ENCODE measurements at places on chromosomes 2 and 18.

GRCh38 chr18:30945761-30946160, 96.8 kb downstream of the DSC3 start:
- DNase-seq, result no peak

DNA sequence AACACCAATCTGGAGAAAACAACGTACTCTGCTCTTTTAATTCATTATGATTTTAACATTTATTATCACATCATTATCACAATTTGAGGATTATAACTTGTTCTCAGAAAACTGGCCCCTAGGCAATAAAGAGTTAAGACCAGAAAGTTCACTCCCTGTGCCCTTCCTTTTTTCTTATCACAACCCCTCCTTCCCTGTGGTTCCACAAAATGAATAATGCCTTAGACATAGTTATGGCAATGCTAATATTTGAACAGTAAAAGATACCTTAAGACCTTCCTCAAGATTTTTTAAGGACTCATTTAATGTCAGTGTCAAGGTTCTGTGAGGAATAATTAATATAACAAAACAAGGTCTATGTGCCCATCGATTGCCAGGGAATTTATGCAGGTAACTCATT, 596.2 kb downstream of the ARHGAP15 start:
- DNase-seq, result no peak

DNA sequence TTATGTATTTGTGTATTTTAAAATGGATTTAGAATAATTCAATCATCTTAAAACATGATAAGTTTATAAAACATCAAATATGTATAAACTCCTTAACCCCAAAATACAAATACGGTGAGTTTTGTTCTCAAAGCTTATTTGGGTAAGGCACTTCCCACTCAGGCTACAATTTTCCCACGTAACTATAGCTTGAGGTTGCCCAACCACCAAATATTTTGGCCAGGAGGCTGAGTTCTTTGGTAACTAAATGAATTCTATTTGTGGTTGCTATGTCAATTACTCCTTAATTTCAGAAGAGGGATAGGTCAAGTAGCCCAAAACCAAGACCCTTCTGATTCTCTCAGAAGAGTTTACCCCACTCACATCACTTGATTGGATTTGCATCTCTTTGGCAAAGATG, 70.4 kb downstream of the MYL12B start:
- no peak for DNase-seq

GRCh38 chr2:107824451-107825205, 2.1 kb upstream of the RGPD4 start:
- no peak for DNase-seq

DNA sequence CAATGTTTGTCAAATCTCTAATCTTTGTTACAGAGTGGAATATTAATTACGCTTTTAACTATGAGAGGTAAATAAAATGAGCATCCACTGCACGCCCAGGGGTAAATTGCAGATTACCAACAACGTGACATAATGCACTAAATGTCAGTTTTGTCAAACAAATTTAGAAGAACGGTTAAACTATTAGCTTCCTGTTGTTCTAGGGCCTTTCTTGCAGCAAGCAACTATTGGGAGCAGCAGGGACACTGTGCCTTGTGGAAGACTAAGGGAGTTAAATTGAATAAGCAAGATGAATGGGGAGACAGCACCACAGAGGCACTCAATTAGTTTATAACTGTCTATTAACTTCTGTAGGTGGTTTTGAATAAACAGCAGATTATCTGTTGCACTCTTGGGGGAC, 391.0 kb upstream of the RAB12 start:
- no peak for DNase-seq

- DNase-seq, result no peak
These were observed 37.5 kb downstream of the NR4A2 start for GRCh38 chr2:156294945-156295580.

GRCh38 chr2:44441200-44441599, 79.5 kb downstream of the CAMKMT start:
- DNase-seq, result no peak

DNA sequence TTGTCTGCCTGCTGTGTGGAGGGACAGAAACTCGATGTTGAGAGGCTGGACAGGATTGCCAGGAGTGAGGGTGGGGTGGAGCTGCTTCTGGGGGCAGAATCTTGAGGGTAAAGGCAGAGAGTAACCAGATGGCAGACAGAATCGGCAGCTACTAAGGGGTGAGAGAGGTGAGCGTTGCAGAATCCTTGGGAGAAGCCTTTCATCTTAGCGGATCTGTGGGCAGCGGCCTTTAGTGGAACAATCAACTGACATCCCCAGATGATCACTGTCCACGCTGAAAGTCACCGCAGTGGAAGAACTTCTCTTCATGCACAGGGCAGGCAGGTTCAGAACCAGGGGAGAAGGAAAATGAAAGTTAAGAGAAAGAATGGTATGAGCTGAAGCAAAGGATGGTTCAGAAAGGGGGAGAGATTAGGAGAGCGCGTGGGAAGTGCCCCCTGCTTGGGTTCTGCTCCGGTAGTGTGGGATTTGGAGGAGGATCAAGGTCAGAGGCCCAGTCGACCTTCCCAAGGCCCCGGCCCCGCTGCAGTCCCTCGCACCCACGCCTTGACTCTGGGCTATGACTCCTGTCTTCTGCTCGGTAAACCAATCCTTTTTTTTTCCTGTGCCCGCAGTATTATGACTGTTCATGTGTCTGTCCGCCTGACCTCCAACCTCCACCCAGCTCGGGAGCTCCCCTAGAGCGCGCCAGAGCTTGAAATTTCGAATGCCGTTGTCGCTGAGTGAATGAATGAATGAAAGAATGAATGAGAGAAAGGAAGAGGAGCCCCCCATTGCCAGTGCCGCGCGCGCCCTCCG, 584 bp downstream of the BOLA3 start:
- no peak for DNase-seq

DNA sequence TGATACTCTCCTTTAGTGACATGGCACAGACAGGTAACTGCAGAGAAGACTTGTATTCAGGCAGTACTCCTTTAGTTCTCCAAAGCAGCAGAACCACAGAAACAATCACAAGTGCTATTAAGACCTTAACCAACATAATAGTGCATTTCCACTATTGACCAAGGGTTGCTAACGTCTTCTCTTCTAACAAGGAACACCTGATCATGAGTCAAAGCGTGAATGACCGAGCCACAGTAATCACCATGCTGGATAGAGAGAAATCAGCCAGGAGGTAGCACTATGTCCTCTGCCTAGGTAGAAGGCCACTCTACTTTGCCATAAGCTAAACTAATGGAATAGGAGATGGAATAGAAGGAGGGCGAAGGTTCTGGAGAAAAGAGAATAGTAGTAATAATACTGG, 161.0 kb downstream of the ANKRD44 start:
- DNase-seq, result no peak

DNA sequence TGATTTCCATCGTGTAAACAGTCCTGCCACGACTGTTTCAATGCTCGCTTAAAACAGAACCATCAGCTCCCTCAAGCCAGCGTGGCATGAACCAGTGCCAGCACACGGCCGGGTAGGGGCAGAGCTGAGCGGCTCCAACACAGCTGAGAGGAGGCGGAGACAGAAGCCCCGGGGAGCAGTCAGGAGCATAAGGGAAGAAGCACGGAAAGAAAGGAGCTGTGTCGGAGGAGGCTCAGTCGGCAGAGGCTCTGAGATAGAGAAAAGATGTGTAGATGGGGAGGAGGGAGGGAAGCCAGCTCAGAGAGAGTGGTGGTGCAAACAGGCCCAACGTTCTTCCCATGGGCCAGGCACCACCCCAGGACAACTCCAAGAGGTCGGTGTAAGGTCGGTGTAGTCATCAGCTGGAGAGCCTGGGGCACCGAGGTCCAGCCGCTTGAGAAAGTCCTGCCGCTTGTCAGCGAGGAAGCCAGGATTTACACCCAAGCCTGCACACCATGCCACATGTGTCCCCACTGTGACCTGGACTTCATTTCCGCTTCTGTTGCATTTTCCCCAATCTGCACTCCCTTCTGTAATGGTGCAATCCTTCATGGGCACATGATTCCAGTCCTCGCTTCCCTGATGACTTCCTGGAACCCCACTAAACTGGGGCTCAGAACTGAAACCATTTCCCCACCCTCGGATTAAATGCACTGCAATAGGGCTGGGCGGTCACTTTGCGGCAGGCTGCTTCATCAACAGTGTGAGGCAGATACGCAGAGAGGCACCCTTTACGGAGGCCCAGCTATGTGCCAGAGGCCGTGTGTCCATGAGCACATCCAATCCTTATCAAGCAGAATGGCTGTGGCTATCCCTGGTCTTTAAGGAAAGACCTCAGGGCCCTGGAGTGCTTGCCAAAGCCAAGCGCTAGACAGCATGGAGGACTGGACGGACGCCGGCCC, 43.5 kb downstream of the CYP27C1 start:
- DNase-seq, result no peak

- DNase-seq, result no peak
These were observed 644 bp downstream of the ONECUT2 start for GRCh38 chr18:57435846-57436190.

- DNase-seq, result no peak
These were observed 3.5 kb upstream of the APOB start for GRCh38 chr2:21047141-21048009.

DNA sequence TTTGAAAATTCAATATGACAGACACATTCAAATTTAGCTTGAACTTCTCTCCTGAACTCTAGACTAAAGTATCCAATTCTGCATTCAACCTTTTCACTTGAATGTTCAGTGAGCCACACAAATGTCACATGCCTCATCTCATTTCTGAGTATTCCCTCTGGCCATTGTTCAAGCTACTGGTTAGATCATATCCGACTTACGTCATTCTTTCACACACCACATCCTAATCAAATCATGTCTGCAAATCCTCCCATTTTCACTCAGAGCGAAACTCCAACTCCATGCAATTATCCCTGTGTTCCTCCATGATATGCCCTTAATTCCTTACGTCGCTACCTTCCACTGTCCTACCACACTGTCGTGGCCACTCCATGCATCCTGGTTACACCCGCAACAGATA, 425.1 kb downstream of the CBLN2 start:
- no peak for DNase-seq

DNA sequence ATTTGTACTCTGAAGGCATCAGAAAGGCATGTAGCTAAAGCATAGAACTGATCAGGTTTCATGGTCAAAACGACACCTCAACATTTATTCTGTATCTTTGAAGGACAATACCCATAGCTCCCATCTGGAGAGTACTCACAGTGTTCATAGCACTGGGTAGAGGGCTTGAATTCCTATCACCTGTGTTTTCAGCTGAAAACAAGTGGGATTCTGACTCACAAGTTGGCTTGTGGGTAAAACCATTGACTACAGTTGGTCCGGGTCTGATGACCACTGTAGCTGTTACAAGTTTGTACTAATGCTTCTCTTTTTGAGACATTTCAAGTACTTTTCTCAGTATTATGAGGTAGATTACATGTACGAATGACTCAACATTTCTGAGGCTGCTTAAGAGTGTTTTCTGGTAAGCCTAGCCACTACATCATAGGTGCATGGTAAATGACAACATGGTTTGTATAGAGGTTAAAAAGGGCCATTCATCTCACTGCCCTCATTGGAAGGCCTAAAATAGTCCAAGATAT, 68.6 kb upstream of the PELI1 start:
- DNase-seq, result no peak

DNA sequence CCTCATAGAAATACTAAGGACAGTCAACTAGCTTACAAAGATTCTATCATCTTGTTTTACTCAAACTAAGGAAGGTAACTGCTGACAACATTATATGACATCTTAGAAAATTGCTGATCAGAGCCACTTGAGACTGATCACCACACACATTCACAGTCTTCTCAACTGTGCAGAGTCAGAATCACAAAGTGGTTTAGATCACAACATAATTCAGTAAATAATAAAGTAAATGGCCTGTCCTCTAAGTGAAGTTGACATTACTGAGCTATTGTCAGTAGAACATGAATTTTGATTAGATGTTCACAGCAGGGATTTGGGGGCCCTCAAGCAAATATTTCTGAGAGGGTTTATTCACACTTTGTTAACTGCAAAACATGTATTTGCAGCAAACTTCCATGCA, 28.5 kb downstream of the NOL4 start:
- DNase-seq, result no peak
